ENCODE measurements at places on chromosomes 11 and 22.

DNA sequence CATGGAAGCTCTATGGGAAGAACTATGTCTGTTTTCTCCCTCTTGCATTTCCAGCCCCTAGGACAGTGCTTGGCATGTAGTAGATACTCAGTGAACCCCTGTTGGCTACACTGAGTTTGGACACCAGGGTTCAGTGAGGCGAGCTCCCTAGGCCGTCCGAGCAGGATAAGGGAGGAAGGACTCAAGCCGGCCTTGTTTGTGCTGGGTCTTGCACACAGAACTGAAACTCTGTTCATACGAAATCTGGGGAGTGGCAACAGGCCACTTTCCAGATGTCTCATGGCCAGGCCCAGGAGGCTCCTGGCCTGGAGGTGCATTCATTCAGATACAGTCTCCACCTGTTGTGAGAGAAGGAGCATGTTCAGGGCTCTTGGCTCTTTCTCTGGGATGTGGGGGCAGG is 23.6 kb upstream of the LMO1 start:
- DNase-seq = no peak

DNA sequence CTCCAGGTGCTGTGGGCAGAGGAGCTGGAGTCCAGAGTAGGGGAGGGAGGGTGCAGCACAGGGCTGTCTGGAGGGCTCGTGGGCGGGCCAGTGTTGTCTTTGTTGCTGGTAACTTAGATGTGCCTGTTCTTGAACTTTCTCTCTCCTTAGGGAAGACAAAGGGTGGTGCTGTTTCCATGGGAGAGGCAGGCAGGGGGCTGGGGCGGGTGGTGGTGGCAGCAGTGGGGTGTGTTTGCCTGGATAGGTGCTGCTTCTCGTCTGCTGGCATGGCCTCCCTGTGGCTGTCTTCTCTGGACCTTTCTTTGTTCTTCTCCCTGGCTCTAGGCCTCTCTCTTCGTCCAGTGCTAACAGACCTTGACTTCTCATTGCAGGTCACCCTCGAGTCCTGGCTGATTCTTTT is 8.5 kb downstream of the SIDT2 start:
- DNase-seq = no peak

- DNase-seq = no peak
Observed at GRCh38 chr11:35477901-35478300, 47.5 kb downstream of the PAMR1 start.

DNA sequence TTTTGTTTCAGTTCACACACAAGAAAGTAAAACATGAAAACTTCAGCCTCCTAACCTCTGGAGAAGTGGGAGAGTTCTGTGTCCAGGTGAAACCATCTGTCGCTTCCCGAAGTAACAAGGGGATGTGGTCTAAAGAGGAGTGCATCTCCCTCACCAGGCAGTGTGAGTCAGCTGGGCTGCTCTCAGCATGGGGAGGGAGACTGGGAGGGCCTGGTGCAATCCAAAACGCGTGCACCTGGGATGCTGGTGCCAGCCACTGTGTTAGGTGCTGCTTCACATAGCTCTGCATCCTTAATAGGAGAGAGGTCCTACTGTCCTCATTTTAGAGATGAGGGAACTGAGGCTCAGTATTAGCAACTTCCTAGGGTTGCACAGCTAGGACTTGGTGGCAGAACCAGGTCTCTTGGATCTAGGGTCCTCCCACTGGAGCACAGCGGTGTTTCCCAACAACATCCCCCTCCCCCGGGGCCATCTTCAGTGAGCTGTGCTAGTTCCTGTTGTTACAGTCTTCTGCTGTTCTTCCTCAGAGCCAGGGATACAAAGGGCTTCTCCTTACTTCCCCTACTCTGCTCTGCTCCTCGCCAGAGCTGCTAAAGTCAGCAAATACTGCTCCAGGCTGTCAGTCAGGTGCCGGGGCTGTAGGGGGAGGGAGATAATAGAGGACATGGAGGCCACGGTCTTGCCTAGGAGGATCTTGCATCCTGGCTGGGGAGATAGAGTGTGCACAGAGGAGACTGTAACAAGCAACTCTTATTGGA is 8.0 kb downstream of the IL10RA start:
- no peak for DNase-seq

DNA sequence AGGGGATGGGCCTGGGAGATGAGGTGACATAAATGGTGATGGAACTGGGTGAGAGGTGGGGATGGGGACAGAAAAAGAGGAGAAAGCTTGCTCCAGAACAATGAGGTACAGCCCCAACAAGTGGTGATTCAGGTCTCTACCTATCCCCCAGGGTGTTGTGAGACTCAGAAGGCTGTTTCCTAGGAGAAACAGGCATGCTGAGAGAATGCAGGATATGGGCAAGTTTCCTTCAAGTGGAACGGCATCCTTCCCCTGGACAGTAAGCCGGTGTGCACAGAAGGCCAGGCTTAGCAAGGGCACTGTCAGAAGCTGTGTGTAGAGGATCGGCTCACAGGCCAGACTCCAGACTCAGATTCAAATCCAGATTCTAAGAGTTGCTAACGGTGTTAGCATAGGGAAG is 34.1 kb upstream of the CRTAM start:
- no peak for DNase-seq

- DNase-seq = no peak
Observed at GRCh38 chr22:49992921-49993648, 19.5 kb downstream of the IL17REL start.

GRCh38 chr11:129460714-129461113 is 85.1 kb downstream of the BARX2 start:
- no peak for DNase-seq

DNA sequence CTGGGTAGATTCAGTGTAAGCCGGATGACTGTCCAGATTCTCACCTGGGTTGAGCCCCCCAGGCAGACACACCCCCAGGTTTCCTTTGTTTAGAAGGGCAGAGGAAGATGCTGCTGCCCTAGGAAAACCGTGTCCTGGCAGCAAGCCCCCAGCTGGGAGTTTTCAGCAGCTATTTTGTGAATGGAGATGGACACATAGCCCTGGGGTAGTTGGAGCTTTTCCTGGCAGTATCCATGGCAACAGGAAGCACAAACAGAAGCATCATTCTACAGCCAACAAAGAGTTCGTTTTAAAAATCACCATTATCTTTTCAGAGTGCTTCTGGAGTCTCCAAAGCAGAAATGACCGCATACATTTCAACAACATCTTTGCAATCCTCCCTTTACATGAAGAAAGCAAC is 245.5 kb downstream of the BRD1 start:
- no peak for DNase-seq

- DNase-seq = no peak
Observed at GRCh38 chr11:80122211-80122610, 681.4 kb upstream of the TENM4 start.

DNA sequence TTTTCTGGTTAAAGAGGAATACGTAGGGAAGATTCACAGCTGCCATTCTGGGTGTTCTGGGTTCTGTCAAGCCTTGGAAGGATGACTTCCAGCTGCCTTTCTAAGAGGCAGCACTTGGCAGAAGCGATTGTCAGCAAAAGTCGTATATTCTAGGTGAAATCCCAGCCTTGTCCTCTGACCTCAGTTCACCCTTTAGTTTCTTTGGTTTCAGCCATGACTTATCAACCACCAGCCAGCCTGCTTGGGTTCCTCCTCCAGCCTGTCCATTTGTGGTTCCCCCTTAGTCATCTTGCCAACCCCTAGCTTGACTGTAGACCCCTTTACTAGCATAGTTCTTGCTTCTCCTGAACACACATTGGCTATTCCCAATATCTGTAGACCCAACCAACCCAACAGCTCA is 102.3 kb upstream of the CD44 start:
- no peak for DNase-seq

DNA sequence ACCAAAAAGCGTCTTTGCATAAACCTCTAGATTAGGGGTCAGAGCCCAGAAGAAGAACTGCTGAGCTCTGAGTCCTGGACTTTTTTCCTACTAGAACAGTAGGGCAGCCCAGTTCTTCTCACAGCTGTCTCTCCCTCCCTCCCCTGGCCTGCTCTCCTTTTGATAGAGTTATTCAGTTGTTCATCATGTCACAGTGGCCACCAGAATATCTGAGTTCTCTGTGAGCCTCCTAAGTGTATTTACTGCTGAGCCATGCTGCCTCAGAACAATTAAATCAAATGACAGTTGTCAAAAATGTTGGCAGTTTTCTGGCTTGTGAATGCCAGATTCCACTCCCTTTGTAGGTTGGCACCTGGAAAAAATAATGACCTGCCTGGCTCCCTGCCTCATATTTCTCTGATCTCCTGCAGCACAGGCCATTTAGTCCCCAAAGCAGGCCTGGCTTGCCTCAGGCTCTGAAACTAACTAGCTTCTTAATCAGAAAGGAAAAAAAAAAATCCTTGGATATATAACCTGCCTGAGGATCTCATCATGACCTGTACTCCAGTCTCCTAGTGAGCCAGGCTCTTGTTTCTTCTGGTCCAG is 377.4 kb upstream of the LARGE1 start:
- no peak for DNase-seq

GRCh38 chr22:44311855-44312170 is 938 bp downstream of the SHISAL1 start:
- no peak for DNase-seq

DNA sequence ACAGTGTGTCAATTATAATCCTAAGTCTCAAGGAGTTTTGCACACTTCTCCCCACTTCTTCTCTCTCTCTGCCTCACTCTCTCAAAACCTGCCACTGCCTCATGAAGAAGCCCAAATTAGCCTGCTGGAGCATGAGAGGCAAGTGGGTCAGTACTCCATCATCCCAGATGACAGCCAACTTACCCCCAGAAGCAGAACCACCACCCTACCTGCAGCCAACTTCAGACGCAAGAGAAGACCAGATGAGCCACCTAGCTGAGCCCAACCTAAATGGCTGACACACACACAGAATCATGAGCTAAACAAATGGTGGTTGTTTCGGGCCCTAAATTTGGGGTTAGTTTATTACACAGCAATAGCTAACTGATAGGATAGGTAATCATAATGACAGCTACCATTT is 61.2 kb downstream of the CD82 start:
- DNase-seq = no peak

- DNase-seq = no peak
Observed at GRCh38 chr11:23755769-23756168, 741.1 kb upstream of the LUZP2 start.

DNA sequence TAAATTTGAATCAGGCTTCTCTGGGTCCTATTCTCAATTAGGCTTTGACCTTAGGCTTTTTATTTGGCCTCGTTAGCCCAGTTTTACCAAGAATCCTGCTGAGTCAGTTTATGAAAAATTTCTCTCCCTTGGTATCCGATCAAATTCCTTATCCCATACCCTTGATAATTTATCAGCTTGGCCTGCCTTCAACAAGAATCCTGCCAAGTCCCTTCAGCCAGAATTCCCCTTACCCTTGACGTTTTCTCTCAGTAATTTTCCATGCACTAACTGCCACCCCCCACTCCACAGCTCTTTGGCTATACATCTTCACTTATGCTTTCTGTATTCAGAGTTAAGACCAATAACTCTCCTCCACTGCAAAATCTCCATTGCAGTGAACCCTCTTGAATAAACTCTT is 811.0 kb upstream of the CCDC90B start:
- DNase-seq = no peak
